ENCODE measurements at places on chromosomes 6 and 20. TPM values are rescaled to one million over a fixed set of nuclear protein-coding genes. Genes with fewer than 3 reads are reported as not detected.

The EPHA7 gene
- not detected for total RNA-seq

The RIPPLY2 gene
- total RNA-seq: not detected

The TNFAIP3 gene
- total RNA-seq: 4.8 TPM

The TRIM31 gene
- not detected for total RNA-seq

The HLA-G gene
- not detected for total RNA-seq

The PM20D2 gene
- 23.2 TPM for total RNA-seq

The KCNG1 gene
- total RNA-seq: 0.40 TPM

The CCN6 gene
- total RNA-seq: not detected

The COL9A1 gene
- total RNA-seq: not detected

The OR12D3 gene
- total RNA-seq: not detected

The SIRPB1 gene
- total RNA-seq: not detected

The BPIFB2 gene
- total RNA-seq: not detected

The SMLR1 gene
- total RNA-seq: not detected

The HLA-DRA gene
- not detected for total RNA-seq

The PSORS1C1 gene
- 2.4 TPM for total RNA-seq

The SPINT4 gene
- total RNA-seq: not detected

The MDFI gene
- total RNA-seq: 26.8 TPM

The CDYL gene
- total RNA-seq: 26.7 TPM

The HTR1B gene
- 64.4 TPM for total RNA-seq

The ADAM33 gene
- total RNA-seq: 0.07 TPM

The SNAP25 gene
- not detected for total RNA-seq

The NKX2-4 gene
- total RNA-seq: not detected

The TNF gene
- total RNA-seq: not detected

The DNAH8 gene
- 0.04 TPM for total RNA-seq

The TBXT gene
- not detected for total RNA-seq

The CNBD2 gene
- total RNA-seq: 3.8 TPM

The VSX1 gene
- not detected for total RNA-seq

The CLPSL1 gene
- not detected for total RNA-seq

The MYLK4 gene
- 0.66 TPM for total RNA-seq

The BPI gene
- not detected for total RNA-seq

The PKIB gene
- 0.13 TPM for total RNA-seq

The MYCT1 gene
- 148 TPM for total RNA-seq

The PPP1R16B gene
- 144 TPM for total RNA-seq

The NCOA7 gene
- total RNA-seq: 38.1 TPM

The LY6G5C gene
- total RNA-seq: 0.88 TPM

The JPH2 gene
- not detected for total RNA-seq

The BTNL2 gene
- total RNA-seq: not detected

The OR2H1 gene
- total RNA-seq: not detected

The PFDN4 gene
- 92.4 TPM for total RNA-seq

The FOXC1 gene
- 13.8 TPM for total RNA-seq

The TJAP1 gene
- total RNA-seq: 9.2 TPM

The CDH4 gene
- 7.5 TPM for total RNA-seq

The HFE gene
- total RNA-seq: 3.3 TPM

The BPIFB1 gene
- total RNA-seq: not detected

The KIF25 gene
- total RNA-seq: not detected

The THBD gene
- 139 TPM for total RNA-seq

The IFNGR1 gene
- total RNA-seq: 64.4 TPM

The OR2B6 gene
- not detected for total RNA-seq

The EBF4 gene
- total RNA-seq: 1.8 TPM

The DEFB124 gene
- total RNA-seq: not detected

The RALY gene
- 81.2 TPM for total RNA-seq
